Thoracic aorta (tissue), 2 donors: ENCODE measurements at places on chromosomes 1 and 21. TPM values are rescaled to one million over a fixed set of nuclear protein-coding genes. Genes with fewer than 3 reads are reported as not detected.
A peak's percentile ranks its signal among the peaks of the same experiment; 100 is the strongest.

GRCh38 chr1:29851691-29852090, 615.4 kb downstream of the PTPRU start:
- H3K27ac ChIP-seq = no peak overlapping the region
- H3K4me3 ChIP-seq = no peak overlapping the region
- no peak for DNase-seq
- H3K4me1 ChIP-seq = no peaks in the 10 kb centered on the region

DNA sequence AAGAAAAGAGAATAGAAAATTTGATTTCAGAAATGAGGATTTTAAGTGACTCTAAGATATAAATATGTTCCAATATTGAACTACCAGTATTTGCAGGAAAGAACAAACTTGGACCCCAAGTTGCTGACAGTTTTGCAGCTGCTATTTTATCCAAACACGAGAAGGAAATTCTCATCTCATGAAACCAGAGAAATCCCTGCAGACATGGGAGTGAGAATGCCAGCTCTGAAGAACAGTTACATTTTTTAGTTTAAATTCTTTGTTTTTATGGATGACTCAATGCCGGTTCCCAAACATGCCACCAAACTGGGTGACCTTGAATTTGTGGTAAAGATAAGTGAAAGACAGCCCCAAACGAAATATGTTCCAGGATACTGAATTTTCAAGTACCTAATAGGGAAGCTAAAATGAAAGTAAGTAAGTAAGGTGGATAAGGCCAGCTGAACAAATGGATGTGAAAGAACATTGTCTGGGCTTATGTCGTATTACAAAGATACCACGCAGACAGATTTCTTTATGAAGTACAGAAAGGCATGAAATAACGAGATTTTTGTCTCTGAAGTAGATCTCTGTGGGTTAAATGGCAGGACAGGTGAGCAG, 19.9 kb downstream of the TLR5 start:
- no peak for DNase-seq
- H3K4me3 ChIP-seq = peak overlapping the region; percentile 58
- H3K27me3 ChIP-seq = no peaks in the 10 kb centered on the region
- H3K36me3 ChIP-seq = no peaks in the 10 kb centered on the region

DNA sequence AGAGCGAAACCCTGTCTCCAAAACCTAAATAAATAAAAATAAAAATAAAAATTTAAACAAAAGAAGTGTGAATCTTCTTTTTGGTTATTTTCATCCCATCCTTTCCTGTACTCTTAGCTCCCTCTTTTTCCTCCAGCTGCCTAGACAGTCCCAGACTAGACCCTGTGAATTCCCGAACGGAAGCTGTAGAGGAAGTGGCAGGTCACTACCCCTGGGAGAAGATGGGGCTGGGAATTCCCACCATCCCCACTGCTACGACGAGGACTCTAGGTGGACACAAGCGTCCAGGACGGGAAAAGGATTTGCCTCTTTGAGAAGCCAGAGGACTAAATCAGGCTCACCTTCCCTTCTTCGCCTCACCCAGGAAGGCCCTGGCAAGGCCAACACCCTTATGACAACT, 12.6 kb downstream of the RHBDL2 start:
- DNase-seq = no peak
- no peaks in the 10 kb centered on the region for H3K27me3 ChIP-seq
- no peak overlapping the region for H3K4me3 ChIP-seq
- no peak overlapping the region for H3K27ac ChIP-seq
- no peaks in the 10 kb centered on the region for H3K4me1 ChIP-seq

GRCh38 chr1:151992303-151993083, 1.2 kb downstream of the S100A10 start:
- peak overlapping the region; percentile 85 for H3K4me3 ChIP-seq
- peak; percentile 76 for DNase-seq
- H3K27me3 ChIP-seq = no peaks in the 10 kb centered on the region
- H3K4me1 ChIP-seq = peaks cover 49% of the 10 kb centered on the region
- H3K36me3 ChIP-seq = no peaks in the 10 kb centered on the region
- peak overlapping the region; percentile 88 for H3K27ac ChIP-seq

SPRR2E gene
- not detected for total RNA-seq
